Hepatocyte (in vitro differentiated cells): ENCODE measurements at places on chromosomes 16 and 17.
A peak's percentile ranks its signal among the peaks of the same experiment; 100 is the strongest.

DNA sequence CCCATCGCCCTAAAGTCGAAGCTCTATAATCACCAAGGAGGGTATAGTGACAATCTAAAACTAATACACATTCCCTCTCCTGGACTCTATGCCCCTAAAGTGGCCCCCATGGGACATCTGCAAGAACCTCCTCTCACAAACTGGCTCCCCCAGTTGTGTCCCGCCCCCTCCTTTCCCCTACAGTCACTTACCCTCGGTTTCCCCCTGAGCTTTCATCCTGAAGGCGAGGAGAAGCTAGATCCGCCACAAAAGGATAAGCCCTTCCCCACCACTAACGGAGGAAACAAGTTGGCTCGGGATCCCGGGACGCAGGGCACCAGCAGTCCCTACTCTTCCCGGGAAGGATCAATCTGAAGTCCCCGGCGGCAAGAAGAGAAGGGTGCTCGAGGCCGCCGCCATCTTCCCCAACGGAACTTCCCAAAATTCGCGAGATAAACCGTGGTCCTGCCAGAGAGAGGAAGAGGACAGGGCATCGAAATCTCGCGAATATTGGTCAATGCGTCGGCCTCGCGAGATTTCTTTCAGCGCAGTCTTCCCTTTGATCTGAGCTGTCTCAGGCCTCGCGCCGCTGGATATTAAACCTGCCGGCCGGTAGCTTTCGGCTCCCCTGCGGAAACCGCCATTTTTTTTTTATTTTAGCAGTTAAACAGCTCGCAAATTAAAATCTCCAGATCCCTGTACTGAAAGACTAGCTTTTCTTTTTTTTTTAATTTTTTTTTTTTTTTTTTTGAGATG, at the start of gene MED1:
Gene MED1, minus strand, starts transcription at position 417 of the 735 bp plus-strand sequence. Its CDS starts 201 bp downstream, at position 216.
- peak; percentile 98 for DNase-seq

DNA sequence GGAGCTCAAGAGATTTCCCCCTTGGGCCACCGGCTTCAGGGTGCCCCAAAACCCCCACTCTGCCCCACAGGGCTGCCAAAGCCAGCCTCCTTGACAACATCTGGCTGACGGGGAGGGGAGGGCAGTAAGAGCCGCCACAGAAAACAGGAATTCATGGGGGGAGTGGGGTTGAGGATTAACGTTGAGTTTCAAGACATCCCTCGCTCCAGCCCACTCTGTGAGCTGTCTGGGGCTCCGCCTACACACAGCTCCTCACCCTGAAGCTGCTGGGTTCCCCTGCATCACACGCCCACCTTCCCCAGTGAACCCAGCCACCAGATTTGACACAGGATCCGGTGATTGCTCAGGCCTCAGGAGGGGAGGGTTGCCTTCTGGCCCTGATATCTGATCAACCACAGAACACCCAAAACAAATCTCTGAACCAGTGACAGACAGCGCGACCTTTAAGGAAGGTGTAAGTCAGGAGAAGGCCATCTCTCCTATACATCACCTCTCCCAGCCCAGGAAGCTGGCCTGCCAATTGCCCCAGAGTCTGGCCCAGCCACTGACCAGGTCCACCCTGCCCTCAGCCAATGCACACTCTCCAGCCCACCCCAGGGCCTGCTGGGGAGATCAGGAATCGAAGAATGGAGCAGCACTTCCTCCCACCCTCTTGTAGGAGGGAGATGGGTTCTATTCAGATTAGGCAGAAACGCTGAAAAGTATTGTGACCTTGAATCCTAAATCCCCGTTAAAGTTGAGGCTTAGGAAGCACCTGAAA, 132.1 kb downstream of the CLEC16A start:
- DNase-seq = no peak

GRCh38 chr17:49494986-49495841, at the start of gene NGFR:
Gene NGFR, plus strand, starts transcription at chr17:49495293. Its CDS starts 125 bp downstream, at chr17:49495418.
- peak; percentile 75 for DNase-seq

DNA sequence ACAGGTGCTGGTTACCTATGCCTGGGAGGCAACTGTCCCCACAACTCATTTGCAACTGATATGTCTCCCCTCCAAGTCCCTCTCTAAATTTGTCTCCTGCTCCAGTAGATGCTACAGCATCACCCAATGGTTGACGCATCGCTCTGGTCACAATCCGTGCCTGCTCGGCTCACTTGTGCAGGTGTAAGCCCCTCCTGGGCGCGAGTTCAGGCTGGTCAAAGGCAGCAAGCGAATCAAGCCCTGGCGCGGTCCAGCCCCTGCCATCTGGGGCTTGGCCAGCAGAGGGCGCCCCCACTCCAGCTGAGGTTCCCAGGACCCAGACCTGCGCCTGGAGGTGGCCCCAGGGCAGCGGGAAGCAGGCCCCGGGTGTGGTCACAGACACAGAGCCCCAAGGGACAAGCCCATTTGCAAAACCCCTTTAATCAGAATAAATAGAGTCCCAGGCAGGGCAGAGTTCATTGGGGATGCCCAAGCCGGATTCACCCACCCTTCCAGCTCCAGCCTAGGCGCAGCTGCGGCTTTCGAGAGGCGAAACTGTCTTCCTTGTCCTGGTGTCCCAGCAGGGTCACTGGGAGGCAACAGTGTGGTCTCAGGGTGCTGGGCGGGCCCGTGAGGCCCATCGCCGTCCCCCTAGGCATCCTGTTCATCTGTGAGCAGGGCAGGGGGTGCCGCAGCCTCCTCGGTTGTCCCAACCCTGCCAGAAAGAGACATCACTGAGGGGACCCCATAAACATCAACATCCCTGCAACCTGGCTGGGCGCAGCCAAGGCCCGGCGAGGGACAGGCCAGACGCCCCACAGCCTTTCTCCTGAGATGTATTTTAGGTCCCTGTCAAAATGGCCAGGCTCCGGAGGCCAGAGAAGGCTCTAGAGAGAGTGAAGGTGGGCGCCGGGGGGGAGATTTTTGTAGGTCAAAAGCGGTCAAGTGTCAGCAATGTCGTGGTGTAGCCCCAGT, 15.8 kb downstream of the TMC6 start:
- DNase-seq = peak; percentile 80

DNA sequence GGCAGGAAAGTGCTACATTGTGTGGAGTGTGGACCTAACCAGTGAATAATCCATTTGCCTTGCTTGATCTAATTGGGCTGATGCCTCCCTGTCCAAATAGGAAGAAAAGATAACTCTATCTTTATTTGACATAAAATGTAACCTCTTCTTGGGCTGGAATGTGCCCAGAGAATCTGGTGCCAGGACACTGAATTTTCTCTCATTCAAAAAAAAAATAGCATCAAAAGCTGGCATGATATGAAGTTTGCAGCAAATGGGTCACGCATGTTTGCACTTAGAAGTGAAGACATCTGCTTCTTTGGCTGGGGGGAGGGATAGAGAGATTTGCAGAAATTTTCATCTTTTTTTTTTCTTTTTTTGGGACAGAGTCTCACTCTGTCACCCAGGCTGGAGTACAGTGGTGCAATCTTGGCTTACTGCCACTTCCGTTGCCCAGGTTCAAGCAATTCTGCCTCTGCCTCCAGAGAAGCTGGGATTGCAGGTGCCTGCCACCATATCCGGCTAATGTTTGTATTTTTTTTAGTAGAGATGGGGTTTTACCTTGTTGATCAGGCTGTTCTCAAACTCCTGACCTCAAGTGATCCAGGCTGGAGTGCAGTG, 478.2 kb upstream of the EEF2KMT start:
- DNase-seq = no peak

DNA sequence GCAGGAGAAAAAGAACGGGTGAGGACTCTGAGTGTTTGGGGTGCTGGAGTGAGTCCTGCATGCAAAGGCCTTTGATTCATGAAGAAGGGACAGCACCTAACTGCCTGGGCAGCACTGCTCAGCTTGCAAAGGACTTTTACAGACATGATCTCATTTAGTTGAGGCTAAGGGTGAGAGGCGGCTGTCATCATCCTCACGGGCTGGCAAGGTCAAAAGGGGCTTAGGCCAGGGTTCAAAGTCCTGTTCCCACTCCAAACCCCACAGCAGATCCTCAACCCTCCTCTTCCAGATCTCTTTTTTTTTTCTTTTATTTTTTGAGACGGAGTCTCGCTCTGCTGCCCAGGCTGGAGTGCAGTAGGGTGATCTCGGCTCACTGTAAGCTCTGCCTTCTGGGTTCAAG, 4.8 kb downstream of the RHBDF2 start:
- no peak for DNase-seq

DNA sequence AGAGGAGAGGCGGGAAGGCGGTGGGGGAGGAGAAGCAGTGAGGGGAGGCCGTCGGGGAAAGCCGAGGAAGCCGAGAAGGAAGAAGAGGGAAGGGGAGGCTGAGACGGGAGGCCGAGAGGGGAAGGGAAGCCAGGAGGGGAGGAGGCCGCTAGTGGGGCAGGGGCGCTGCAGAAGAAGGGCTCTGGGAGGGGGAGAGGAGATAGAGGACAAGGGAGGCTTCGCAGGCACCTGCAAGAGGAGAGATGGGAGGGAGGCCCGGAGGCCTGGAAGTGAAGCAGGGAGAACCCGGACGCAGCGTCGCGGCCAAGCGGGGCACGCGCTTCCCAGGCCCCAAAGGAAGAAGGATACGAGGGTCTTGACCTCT, 2.3 kb downstream of the C17orf58 start:
- no peak for DNase-seq

- no peak for DNase-seq
Measured at GRCh38 chr16:4625560-4626159, 1.0 kb downstream of the MGRN1 start.

GRCh38 chr17:40565769-40566409, 617 bp upstream of the CCR7 start:
- no peak for DNase-seq

GRCh38 chr17:44636562-44636961, 19.7 kb upstream of the MEIOC start:
- peak; percentile 53 for DNase-seq

DNA sequence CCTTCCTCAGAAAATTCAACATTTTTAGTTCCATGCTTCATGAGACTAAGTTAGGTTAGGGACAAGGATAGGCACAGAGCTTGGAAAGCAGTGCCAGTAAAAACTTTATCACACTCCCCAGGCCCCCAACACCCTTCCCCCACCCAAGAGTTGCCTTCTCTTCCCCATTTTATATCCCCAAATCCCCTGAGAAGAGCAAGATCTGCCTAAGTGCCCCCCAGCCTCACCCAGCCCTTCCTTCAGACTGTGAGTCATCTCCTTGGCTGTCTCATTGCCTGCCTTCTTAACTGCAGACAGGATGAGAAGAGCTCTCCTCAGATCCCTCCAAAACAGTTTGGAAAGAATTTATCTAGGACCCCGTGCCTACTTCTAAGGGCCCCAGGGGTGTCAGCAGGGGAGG, 55.8 kb downstream of the NEUROD2 start:
- DNase-seq = no peak

DNA sequence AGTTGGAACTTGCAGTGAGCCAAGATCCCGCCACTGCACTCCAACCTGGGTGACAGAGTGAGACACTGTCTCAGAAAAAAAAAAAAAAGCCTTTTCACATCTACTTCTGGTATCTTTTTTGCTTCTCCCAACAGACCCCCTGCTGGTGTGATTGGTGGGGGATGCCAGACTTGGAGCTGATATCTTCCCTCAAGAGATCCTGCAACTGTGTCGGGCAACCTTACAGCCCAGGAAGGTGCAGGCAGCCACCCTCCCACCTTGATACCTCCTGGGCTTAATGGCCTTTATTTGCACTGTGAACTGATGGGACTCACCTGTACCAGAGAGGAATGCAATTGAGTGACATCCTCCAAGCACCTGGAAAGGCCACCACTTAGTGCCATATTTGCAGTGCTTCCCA, 142.3 kb downstream of the RGS9 start:
- no peak for DNase-seq

- no peak for DNase-seq
Measured at GRCh38 chr17:80817321-80817845, 174.3 kb upstream of the CHMP6 start.

DNA sequence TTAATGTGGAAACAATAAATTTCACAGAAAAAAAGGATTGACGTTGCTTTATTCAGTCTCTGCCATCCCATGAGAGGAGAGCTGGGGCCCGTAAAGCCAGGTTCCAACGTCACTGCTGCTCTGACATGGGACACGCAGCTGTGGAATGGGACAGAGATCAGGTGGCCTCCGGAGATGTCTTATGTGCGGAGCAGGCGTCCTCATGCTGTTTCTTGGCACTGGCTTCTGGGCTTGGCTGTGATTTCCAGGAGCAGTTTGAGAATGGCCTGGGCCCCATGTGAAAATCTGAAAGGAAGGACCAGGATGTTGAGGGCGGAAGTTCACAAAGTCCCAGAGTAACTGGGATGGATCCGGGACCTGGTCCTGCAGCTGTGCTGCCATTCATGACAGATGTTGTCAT, 32.4 kb downstream of the NDEL1 start:
- DNase-seq = no peak

- peak; percentile 95 for DNase-seq
Measured at GRCh38 chr16:68084504-68085258, 489 bp upstream of the NFATC3 start.

- no peak for DNase-seq
Measured at GRCh38 chr16:7548796-7549318, 216.2 kb downstream of the RBFOX1 start.

DNA sequence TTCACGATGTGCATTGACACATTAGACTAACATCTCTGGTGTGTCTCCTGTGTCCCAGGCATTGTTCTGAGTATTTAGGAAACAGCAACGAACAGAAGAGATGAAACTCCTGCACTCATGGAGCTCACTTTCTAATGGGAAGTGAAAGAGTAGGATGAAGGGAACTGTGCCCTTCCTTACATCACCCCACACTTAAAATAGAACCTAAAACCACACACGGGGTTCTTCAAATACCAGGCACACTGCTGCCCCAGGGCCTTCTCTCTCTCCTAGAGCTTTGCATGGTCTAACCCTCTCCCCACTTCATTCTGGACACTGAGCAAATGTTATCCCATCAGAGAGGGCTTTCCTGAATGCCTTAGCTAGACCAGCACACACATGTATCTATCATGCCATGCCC, 33.7 kb downstream of the TRIM25 start:
- no peak for DNase-seq

GRCh38 chr16:67774457-67774853, 31.9 kb downstream of the RANBP10 start:
- DNase-seq = no peak

DNA sequence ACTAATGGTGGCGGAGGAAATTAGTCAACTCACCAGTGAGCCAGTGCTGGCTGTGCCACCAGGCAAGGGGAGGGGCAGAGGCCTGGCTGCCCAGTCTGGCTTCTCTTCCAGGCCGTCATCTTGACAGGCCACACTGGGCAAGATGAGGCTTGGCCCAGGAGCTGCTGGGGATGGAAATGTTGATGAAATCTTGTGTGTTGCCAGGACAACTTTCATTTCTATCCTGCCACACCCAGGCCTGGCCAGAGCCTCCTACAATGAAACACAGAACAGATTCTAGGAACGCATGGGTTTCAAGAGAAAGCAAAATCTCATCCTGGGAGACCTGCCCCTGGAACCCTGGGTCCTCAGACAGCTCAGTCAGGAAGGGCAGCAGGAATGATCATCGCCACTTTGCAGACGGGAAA, 9.3 kb downstream of the HEXIM2 start:
- peak; percentile 78 for DNase-seq
